ENCODE measurements at places on chromosomes 12 and 14.

DNA sequence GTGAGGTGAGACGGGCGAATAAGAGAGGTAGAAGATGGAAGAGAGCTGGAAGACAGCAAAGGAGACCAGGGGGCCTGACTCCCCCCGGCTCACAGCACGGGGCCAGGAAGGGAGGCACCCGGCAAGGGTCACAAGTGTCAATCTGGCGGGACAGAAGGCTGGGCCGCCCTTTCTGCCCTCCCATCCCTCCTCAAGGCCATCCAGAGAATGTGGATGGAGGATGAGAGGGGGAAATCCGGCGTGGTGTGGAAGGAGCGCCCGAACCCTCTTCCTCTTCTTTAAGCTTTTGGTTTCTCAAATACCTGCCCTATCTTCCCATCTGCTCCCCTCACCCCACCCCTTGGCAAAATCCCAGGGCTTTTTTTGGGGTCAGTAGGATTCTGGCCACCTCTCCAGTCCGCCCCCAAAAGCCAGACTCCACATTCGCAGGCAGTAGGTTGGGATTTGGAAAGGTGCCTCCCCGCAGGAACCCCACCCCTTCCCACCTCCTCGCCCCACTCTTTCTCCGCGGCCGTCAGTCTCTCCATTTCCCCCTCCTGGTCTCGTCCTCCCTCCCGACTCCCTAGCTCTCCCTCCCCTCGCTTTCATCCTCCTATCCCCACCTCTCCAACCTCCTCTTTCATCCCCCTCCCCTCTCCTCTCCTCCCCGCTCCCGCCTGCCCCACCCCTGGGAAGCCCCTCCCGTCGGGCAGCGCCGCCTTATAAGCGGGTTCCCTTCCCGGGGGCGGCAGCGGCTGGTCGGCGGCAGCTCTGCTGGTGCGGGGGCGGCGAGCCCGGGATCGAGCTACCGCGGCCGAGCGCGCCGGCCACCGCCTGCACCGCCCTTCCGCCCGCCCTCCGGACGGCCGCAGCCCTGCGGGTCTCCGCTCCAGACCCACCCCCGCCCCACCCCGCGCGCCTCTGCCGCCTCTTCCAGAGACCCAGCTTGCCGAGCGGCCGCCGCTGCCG lies at the start of gene PTMS:
PTMS (plus strand) TSS at position 730 of the 948 bp plus-strand sequence. CDS start 343 bp downstream, outside the sequence.
- DNase-seq = no peak

- no peak for DNase-seq
These were observed 44.0 kb downstream of the RAD52 start for GRCh38 chr12:905261-906031.

GRCh38 chr12:96241846-96242256 lies 47.7 kb downstream of the ELK3 start:
- DNase-seq = no peak

DNA sequence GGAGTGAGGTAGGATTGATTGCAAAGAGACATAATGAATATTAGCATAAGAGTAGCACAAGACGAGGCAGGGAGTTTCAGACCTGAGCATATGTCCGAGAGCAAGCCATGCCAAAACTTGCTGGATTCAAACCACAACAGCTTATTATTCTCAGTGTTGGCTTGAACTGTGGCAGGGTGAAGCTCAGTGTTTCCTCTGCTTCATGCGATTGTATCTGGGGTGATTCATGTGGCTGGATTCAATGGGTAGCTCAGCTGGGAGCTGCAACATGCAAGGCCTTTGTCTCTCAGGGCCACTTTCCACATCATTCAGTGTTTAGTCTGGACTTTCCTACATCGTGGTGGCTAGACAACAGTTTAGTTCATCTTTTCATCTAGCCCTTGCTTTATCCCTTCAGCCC lies 22.1 kb upstream of the E2F7 start:
- DNase-seq = no peak

DNA sequence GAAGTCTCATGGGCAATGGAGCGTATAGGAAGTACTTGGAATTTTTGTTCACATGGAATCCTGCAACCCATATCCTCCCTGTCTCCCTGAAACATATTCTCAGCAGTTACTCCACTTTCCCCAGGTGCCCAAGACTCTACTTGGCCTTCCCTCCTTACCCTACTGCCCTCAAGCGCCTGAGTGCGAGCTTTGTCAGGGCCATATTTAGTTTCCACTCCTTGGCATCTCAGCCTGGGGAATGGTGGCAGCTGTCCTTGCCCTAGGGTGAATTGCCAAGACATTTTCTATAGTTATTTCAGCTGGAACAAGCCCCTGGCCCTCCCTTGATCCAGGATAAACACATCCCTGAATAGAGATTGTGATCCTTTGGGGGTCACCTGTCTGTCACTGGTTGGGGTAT lies 569.3 kb upstream of the LRFN5 start:
- DNase-seq = no peak

- no peak for DNase-seq
These were observed 57.5 kb downstream of the MAP1LC3B2 start for GRCh38 chr12:116616536-116617248.

DNA sequence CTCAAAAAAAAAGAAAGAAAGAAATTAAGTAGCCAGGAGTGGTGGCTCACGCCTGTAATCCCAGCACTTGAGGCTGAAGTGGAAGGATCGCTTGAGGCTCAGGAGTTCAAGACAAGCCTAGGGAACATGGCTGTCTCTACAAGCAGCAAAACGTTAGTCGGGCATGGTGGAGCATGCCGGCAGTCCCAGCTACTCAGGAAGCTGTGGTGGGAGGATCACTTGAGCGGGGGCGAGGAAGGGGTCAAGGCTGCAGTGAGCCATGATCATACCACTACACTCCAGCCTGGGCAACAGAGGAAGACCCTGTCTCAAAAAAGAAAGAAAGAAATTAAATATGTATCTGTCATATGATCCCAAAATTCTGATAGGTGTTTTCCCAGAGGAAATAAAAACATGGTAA lies 5.3 kb downstream of the RAD52 start:
- no peak for DNase-seq

- no peak for DNase-seq
These were observed 30.0 kb upstream of the EID3 start for GRCh38 chr12:104273503-104273902.

- DNase-seq = no peak
These were observed 66.8 kb downstream of the MOK start for GRCh38 chr14:102238131-102238530.

DNA sequence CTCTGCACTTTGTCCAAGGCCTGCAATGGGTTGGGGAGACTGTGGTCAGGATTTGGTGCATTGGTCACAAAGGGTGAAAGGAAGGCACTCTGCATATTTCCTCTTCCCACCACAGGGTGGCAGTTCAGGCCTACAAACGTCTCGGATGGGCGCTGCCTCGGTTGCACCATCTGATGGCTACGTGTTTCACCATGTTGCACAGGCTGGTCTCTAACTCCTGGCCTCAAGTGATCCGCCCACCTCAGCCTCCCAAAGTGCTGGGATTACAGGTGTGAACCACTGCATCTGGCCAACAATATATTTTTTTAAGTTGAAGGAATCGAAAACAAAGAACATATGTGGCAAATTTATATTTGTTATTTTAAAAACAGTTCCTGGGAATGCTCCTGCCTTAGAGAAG lies 35.1 kb downstream of the TMBIM6 start:
- peak; percentile 24 for DNase-seq

GRCh38 chr14:75123991-75124390 lies 2.9 kb downstream of the NEK9 start:
- DNase-seq = no peak

DNA sequence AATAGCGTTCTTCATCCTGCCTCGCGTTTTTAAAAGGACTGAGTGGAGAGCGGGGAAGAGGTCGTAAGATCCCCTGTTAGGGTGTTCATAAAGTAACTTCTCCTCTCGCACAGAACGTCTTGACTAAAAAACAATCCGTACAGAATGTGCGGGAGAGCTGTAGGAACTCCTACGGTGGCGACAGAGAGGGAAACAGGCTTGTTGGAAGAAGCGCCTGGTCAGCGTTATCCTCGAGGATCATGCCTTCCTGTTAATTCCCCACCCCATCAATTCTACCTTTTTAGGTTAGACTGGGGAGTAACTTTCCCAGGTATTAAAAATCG lies 399 bp upstream of the WASHC4 start:
- DNase-seq = no peak

- DNase-seq = no peak
These were observed 21.3 kb upstream of the TSPAN9 start for GRCh38 chr12:3055704-3056467.

- no peak for DNase-seq
These were observed 19.0 kb upstream of the SERPINA4 start for GRCh38 chr14:94542111-94542810.

DNA sequence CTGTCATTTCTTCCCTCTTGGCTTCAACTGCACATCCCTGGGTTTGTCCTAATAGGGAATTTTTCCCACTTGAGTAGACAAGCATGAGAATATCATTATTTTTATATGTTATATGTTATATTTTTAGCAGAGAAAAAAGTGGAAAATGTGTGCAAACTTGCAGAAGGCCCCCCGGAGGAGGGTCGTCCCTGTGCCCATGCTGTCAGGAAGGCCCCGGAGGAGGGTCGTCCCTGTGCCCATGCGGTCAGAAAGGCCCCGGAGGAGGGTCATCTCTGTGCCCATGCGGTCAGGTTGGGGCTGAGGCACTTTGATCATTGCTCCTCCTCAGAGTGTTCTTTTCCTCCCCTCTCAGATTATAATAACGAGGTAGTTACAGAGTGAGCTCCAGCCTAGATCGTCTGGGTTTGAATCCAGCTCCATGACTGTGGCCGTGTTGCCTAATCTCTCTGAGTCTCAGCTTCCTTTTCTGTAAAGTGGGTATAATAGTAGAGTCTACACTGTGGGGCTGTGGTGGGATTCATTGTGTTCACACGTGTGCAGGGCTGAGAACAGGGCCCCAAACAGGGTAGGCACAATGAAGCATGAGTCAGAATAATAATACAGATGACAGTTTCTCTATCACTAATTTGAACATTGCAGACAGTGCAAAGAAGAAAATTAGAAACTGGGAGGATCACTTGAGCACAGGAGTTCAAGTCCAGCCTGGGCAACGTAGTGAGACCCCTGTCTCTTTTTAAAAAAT lies 33.4 kb downstream of the ELK3 start:
- no peak for DNase-seq

DNA sequence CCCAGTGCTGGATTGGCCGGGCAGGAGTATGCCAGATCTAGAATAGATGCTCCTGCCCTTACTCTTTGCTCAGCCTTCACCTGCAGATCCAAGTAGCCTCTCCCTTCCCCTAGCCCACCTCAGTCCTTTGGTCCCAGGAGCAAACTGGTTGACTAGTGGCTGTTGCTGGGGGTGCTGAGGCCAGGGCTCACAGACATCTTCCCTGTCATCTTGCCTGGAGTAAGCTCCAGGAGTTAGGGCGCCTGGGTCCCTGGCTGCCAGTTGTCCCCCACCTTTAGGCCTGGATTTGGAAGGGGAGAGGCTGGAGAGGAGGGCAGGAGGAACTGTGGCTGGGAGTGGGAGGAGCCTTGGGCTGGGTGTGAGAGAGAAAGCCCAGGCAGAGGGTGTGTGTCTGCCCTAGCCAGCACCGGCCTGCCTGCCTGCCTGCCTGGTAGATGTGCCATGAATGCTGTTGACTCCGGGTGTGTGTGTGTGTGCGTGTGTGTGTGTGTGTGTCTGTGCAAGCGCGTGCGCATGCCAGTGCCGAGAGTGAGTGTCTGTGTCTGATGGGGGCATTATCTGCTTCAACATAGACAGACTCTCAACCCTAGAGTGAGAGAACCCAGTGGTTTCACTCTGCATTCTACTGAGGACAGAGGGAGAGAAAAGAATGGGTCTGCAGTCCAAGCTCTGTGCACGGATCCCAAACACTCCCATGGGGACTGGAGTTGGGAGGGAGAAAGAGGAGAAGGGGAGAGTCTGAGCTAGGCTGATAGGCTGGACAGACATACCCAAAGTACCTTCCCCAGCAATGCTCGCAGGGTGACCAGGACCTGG lies 845 bp upstream of the RARG start:
- DNase-seq = no peak

DNA sequence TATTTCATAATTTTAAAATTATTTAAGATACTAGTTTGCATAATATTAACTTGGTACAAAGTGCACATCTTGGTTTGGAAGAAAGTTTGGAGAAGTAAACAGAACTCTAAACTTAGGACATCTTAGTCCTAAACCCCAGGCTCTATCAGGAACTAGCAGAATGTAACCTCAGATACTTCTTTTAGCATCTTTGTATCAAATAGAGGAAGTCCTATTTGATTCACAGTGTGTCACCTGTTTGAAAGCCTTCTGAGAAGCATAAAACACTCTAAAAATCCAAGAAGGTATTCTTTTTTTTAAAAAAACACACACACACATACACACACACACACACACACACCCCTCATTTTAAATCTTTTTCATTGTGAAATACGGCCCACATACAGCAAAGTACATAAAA lies 12.0 kb upstream of the RNU6-7 start:
- DNase-seq = no peak

DNA sequence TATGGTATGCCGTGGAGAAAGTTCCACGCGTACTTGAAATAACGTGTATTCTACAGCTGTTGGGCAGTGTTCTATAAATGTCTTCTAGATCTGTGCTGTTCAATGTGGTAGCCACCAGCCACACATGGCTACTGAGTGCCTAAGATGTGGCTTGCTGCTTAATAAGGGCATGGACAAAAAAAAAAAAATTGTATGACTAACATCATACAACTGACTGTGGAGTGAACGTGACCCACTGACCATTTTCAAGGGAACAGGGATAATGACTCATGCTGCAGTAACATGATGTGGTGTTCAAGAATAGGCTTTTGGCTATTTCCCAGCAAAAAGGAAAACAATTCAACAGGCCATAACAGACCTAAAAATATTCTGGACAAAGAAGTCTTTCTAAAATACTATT lies 13.0 kb downstream of the ATG14 start:
- no peak for DNase-seq

DNA sequence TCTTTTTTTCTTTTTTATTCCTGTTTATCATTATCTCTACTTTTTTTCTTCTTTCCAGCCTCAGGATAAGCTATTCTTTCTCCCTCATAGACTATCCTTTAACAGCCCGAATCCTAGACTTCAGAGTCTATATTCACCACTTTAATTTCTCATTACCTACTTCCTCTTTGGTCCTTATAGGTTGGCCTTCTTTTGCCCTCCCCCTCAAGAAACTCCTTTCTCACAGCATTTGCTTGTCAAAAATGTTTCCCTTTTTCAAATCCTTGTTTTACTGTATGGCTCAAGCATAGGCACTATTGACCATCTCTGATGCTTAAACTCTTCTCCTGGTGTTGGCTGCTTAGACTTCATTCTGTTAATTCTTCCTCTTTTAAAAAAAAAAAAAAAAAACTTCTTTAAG lies 52.5 kb downstream of the KIAA0586 start:
- DNase-seq = no peak

DNA sequence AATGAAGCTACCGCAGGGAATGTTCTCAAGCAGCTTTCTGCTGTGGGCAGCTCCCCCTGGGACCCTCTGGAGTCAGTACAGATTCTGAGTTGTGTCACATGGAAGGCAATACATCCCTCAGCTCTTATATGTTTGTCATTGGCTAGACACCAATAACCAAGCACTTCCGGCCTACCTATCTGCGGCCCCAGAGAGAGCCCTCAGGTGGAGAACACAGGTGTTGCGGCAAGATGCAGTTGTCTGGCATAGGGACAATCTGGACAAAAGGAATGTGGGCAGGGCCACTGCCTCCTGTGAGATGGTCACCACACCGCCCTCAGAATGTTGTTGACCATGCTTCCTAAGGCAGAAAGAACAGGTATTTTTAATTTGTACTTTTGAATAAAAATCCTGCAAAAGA lies 118.7 kb downstream of the BRMS1L start:
- no peak for DNase-seq

Data from activated CD4-positive, CD25-positive, alpha-beta regulatory T cell (primary cell).